RPMI8226 (cell line): ENCODE measurements at places on chromosomes 2 and 18.

- no peak for DNase-seq
Measured at GRCh38 chr18:63544017-63544416, 1.8 kb downstream of the SERPINB12 start.

DNA sequence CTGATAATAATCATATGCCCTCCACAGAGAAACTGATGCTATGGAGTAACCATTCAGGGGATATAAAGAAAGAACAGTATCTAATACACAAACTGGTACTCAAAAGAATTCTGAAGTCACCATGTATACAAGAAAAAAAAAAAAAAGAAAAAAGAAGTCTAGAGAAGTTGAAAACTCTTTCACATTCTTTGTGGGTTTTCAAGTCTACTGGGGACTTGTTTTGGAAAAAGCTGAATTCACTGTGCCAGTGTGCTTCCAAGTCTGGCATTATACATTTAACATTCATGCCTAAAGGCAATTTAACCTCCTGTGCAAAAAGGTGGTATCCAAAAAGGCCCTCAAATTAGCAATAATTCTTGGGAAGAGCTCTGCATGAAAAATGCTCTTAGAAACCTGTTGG, 94.8 kb upstream of the ITGB6 start:
- DNase-seq: no peak

GRCh38 chr2:66696886-66697285, 262.0 kb downstream of the MEIS1 start:
- no peak for DNase-seq

DNA sequence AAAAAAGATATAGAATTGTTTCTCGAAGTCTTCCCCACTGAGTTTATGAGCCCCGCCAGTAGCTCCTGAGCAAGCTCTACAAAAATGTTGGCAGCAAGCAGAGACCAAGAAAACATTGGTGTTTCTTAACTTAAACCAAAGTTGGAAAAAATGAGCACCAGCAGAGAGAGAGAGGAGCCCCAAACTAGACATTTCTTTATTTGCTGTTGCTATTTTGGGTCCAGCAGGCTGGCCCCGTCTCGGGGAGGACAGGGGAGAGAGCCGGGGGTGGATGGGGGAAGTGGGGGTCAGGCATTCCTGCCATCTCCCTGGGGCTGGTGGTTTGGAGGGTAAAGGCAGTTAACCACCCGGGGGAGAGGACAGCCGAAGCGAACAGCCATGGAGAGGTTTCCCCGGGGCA, 113.0 kb downstream of the DYSF start:
- DNase-seq: no peak

GRCh38 chr18:50895350-50896045, 16.6 kb downstream of the ME2 start:
- no peak for DNase-seq

- no peak for DNase-seq
Measured at GRCh38 chr18:3059272-3059671, 46.3 kb upstream of the LPIN2 start.

DNA sequence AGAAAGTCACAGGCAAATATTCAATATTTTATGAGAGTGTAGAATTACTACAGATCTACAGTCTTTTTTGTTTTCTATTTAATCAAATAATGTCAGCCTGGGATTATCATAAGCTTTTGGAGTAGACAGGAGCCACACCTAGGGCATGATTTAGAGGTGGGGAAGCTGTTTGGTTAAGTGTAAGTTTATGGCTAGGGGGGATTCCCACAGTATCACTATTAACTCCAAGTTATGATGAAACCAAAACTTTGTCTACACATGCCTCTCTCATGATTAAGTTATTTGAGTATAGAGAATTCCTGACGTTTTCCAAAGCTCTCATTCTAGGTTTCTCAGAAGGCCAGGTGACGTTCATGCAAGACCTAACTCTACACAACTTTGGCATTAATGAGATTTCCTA, 2.1 kb downstream of the SERPINB10 start:
- no peak for DNase-seq

GRCh38 chr2:237488295-237488694, 1.2 kb downstream of the MLPH start:
- no peak for DNase-seq

GRCh38 chr2:126620302-126620701, 35.7 kb upstream of the GYPC start:
- no peak for DNase-seq

DNA sequence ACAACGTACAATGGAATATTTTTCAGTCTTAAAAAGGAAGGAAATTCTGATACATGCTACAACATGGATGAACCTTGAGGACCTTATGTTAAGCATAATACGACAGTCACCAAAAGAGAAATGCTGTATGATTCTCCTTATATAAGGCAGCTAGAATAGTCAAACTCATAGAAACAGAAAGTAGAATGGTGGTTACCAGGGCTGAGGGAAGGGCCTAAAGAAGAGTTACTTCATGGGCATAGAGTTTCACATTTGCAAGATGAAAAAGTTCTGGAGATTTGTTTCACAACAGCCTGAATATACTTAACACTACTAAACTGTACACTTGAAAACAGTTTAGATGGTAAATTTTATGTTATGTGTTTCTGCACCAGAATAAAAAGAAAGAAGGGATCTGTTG, 113.3 kb downstream of the GALNT1 start:
- DNase-seq: no peak

DNA sequence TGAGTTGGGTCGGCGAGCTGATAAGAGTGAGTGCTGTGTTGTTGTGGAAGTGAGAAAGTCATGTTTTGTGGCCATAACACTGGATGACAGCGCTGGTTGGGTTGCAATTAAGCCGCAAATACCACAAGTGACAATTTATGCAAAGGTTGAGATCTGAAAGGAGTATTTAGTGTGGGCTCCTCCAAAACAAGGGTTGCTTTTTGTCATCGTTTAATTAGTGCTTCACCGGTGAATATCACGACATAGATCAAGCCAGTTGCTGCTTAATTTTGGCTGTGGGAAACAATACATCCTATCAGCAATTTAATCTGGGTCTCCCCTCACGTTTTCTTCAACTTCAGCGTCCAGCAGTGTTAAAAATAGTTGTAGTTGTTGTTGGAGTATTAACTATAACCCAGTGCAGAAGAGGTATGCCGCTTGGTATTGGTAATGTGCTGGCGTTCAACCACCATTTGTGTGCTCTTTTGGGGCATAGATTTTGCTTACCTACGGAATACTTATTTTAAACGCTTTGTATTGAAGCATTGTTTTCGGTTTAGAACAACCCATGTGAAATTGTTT, 662 bp downstream of the ACVR2A start:
- peak; percentile 25 for DNase-seq

DNA sequence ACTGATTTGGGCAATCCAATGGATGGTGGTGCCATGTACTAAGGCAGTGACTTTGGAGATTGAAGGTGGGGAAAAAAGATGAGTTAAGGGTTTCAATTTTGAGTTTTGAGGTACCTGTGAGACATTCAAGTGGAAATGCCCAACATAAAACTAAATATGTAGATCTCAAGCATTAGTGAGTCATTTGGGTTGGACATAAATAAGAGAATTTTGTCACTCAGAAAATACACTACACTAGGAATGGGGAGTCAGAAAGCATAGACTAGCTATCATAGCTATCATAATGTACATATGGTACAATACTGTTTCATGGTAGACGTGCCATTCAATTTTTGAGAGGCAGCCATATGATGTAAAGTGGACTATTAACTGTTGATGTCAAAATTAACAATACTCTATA, 56.1 kb downstream of the FBXO11 start:
- no peak for DNase-seq

DNA sequence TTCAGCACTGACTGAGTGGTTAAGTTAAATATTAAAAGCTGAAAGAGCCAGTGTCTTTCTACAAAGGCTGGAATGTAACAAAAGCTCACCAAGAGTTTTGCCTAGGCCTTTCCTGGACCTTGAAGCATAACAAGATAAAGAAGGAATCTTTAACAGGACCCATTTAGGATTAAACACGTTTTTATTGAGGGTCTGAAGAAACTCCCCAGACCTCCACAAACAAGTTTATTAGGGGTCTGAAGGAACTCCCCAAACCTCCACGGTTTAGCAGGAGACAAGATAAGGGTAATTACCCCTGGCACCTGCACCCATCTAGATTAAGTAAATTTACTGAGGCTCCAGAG, 104.0 kb downstream of the ACAA2 start:
- no peak for DNase-seq

DNA sequence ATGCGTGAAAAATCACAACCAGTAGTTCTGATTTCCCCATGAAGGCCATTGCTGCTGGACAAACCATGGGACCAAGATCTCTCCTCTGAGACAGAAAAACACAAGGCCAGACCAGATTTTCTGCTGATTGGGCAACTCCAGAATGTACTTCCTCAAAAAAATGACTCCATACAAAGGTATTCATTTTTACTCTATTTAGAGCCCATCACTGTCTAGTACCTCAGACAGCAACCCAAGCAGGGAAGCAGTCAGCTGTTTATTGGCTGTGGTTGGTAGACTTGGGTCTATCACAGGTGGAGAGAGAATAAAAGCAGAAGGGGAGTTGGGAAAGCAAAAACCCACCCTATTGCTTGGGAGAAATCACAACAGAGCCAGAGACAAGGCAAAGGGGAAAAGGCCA, 219.9 kb downstream of the PIK3C3 start:
- peak; percentile 43 for DNase-seq

DNA sequence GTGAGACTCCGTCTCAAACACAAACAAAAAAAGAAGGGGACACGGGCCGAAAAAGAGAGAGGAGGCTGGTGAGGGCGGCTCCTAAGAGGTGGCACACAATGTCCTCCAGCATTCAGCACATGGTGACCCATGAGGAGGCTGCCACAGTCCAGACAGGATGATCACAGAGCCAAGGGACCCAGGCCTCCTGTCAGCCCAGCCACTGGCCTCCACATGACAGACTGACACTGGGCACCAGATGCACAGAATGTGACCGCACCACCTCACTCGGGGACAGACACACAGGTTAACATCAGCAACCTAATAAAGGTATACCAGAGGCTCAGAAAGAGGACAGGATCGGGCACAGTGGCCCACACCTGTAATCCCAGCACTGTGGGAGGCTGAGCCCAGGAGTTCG, 21.0 kb downstream of the PASK start:
- DNase-seq: no peak

- DNase-seq: peak; percentile 85
Measured at GRCh38 chr2:64932371-64933216, 56.6 kb upstream of the SLC1A4 start.

DNA sequence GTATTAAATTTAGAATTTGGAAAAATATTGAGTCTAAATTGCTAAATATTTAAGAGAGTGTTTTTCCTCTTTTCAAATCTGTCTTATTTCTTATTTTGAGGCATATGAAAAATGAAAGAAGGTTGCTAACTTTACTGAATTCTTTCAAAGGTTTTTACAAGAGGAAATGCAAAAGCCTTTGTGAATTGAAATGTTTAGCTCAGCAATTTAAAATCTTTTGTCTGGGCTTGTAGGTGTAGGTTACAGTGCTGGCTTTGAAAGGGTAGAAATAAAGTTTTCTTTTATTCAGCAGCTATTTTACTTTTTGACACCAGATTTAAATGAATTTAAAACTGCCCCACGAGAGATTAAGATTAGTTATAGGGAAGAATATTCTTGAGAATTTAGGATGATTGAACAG, 192.0 kb downstream of the CDH7 start:
- no peak for DNase-seq

DNA sequence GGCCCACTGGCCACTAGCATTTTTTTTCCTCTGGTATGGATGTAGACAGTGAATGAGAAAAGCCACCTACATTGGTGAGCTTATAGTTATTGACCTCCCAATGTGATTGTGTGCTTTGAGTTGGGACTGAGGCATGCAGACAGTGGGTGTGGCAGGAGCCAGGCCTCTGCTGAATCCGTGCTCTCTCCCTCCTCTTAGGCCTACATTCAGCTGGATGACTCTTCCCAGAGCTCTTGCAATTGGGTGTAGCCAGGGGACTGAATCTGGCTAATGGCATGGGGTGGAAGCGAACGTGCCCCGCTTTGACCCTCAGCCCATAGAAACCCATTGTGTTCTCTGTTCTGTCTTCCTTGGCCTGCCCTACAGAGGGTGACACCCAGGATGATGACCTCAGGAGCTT, 698.3 kb upstream of the HS6ST1 start:
- no peak for DNase-seq

- no peak for DNase-seq
Measured at GRCh38 chr2:213679894-213680293, 395.6 kb downstream of the SPAG16 start.

GRCh38 chr18:23400918-23401317, 52.2 kb upstream of the RIOK3 start:
- DNase-seq: no peak

DNA sequence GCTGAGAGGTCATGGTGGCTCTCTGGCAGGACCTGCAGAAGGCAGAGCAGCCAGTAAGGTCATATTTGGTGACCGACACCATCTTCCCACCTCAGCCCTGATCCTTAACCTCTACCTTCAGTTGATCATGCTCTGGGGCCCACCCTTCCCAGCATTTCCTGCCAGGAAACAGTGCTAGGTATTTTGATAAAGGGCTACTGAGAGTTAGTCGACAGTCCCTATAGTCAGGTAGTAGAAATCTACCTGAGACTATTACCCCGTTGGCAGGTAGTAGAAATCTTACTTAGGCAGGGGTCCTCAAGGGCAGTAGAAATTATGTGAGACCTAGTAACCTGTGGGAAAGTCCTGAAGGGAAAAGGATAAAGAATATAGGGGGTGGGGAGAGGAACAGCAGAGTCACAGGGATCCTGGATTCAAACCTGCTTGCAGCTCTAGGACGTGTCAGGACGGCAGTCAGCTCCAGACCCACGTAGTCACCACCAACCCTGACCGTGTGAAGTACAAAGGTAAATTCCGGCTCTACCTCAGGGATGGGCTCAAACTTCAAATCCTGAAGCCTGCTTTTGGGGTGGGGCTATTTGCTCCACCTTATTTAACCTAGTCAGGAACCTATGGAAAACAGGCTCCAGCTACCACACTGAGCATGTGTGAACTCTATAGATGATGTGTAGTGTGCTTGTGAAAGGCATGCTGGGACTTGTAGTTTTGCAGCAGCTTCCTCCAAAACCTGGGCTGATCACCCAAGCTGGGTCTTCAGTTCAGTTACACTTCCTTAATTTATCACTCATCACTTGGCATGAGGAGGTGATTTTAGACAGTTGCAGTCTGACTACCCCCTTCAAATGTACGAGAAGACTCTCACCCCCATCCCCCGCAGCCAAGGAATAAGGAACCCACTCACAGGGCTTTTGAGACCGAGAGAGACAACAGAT, at the start of gene DQX1:
DQX1 (minus strand) TSS at position 515 of the 932 bp plus-strand sequence; CDS start at position 13, 502 bp downstream.
- peak; percentile 40 for DNase-seq

- no peak for DNase-seq
Measured at GRCh38 chr2:186523791-186524190, 37.7 kb downstream of the ZC3H15 start.

DNA sequence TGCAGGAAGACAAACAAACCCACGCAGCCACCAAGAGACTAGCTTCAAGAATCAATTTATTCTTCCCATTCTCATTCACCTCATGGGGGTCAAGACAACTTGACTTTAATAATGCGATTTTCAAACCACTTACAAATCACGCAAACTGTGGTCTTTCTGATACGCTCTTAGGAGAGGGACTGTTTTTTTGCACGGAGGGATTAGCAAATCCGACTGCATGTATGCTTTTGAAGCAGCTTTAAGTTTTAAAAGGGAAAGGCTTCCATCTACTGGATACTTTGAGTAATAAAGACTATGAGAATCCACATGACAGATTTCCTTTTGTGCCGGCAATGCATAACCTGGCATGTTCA, 322.9 kb upstream of the KCNJ3 start:
- DNase-seq: peak; percentile 12

GRCh38 chr2:182240862-182241371, 185.9 kb downstream of the PDE1A start:
- DNase-seq: peak; percentile 83
